ENCODE measurements at places on chromosomes 3 and 15.

GRCh38 chr3:141448606-141449220, 38.1 kb upstream of the RASA2 start:
- DNase-seq, result no peak

DNA sequence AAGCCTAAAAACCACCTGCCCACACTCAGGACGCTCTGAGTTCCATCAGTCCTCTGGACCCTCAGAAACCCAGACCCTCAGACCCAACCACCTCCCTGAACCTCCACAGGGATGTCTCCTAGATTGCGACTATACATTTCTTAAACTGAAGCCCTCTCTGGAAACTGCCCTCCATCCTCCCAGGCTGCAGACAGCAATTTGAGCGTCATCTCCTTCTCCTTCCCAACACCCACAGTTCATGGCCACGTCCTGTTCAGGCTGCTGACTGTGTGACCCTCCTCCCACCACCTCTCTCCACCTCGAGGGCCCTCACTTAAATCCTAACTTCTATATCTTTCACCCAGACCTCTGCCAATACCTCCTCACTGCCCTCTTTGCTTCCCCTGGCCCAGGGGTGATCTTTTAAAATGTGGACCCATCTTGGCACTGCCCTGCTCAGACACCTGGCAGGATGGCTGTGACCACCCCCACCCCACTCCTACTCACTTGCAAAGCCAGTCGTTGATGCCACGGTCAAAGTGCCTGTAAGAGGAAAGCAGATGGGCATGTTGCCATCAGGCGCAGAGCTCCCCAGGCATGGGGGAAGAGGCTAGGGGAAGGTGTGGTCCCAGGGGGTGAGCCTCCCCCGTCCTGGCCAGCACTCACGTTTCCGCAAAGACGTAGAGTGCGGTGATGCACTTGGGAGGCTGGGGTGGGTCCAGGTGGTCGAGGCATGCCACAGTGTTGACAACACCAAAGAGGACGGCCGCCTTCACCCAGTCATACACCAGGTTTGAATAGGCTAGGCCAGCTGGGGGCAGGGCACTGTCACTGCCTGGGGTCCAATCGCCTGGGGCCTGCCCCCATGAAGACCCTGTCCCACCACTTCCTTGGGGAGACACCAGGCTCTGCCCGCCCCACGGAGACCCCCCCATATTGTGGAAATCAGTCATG, 6.0 kb downstream of the HHATL start:
- no peak for DNase-seq

DNA sequence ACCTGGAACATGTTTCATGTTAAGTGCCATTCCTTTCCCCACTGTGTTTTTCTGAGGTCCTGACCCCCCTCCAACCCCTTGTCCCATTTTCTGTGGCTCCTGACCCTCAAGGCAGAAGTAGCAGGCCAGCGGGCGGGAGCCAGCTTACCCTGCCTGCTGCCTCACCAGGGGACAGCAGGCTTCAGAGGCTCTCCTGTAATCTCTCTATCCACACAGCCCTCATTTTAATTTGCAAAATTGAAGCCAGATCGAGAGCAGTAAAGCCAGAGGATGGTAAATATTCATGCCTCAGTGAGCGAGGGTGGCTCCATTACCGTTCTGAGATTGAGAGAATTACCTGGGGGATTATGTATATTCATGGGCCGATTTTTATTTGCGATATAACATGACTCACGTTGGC, 147.6 kb downstream of the DNAJB8 start:
- DNase-seq, result no peak

- DNase-seq, result no peak
Measured at GRCh38 chr3:37053337-37053736, 60.0 kb downstream of the MLH1 start.

- DNase-seq, result no peak
Measured at GRCh38 chr15:45228931-45229330, 23.1 kb upstream of the SLC28A2 start.

- peak; percentile 33 for DNase-seq
Measured at GRCh38 chr3:53109891-53110771, 20.1 kb downstream of the RFT1 start.

GRCh38 chr3:136749091-136749490, 3.1 kb downstream of the STAG1 start:
- DNase-seq, result no peak

- DNase-seq, result no peak
Measured at GRCh38 chr3:18529631-18530030, 104.5 kb upstream of the SATB1 start.

DNA sequence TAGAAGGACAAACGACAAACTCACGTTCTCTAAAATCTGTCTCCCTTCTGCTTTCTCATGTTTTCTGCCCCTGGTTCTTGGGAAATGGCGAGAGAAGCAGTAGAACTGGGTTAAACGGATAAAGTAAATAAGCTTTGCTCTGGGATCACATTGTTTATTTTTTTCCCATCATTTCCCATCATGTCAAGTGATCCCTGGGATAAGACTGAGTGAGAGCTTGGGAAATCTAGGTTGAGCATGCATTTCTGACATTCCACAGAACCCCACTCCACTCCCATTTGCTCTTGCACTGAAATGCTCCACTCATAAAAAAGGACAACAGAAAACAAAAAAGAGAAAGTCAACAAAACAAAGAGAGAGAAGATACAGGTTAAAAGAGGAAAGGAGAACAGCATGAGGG, 69.1 kb downstream of the SEMA6D start:
- no peak for DNase-seq

DNA sequence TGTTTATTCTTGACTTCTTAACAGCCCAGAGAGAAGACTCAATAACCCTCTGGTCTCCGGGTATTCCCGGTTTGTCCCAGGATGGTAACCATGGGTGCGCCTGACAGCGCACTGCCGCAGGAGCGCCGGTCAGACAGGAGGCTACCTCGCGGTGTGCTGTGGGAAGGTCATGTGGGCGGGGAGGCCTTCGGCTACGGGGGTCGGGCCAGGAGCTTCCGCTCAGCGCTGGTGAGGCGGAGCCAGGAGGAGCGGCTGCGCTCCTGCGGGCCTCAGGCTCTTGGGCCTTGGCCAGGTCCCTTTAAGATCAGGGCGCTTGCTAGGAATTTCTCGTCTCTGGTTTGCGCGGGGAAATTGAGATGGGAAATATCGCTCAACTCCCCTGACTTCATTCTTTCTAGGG, 182.3 kb upstream of the NDN start:
- no peak for DNase-seq

DNA sequence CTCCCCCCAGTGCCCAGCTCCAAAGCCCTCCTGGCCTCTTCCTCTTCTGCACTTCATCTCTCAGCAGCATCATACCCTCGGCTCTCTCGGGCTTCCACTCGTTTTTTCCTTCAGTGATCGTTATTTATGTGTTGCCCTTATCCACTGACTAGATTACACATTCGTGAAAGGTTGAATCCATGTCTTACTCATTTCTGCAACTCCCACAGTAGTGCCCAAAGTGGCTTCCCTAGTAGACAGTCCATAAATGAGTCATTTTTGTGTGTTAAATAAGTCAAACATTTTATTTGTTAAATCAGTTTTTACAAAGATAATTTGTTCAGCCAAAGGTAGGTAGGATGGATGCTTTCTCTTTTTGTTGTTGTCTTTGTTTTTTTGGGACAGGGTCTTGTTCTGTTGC, 87.4 kb downstream of the CRTC3 start:
- no peak for DNase-seq

DNA sequence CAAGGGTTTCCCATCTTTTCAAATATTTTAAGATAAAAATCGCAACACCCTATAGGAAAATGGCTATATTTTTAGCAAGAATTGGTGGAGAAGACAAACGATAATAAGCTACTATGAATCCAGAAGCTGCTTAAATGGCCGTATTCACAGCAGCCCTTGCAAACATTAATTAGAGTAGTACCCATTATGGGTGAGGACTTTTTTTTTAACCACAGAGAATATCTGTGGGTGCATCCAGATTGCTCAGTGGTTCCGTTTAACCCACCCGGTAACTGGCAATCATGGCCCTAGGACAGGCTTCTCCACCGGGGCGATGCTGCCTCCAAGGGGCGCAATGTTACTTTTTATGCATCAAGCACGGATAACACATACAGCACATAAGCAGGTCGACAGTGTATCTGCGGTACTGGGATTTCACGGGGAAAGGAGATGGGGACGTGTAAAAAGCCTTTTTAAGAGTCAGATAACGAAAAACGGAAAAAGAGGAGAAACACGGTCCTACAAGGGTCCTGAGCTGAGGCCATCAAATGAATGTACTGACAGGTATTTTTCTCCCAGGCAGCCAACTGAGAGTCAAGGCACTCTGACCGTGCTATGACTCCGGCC, 968 bp upstream of the TMEM266 start:
- no peak for DNase-seq

DNA sequence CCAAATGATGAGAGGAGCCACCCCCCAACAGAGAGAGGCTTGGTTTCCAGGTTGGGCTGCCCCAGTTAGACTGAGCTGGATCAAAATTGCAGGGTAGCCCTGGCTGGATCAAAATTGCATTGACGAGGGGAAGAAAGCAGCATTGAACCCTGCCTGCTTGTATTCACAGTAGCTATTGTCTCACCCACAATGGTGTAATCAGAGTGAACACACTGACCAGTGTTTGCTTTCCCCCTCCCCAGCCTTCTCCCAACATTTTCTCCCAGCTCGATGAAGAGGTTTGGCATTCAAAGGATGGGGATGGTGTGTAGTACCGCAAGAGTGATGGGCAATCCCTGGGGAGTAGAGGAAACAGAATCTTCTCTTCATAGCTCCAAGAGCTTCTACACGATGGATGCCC, 223.8 kb downstream of the ADAMTS9 start:
- DNase-seq, result no peak

GRCh38 chr3:7144697-7145308, 283.9 kb downstream of the GRM7 start:
- DNase-seq, result no peak

DNA sequence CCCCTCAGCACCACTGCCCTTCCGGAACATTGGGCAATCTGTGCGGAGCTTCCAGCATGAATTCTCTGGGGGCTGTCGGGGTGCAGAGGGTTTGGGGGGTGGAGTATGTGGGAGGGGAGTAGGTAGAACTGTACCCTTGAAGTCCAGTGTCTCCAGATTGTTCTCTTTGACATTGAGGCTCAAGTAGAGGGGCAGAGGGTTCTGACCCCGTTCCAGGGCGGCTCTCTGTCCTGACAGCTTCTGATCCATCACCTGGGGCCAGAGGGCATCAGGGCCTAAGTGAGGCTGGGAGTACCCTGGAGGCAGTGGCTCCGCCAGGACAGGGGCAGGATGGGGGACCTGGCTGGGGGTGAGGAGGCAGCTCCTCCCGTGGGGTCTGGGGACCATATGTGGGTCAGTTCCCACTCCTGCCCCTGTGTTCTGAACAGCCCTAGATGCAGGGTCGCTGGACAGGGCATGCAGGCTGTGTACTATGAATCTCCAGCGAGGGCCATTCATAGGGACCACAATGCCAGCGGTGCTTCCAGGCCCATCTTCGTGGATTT, 22.1 kb downstream of the PLA2G4D start:
- DNase-seq, result no peak

- no peak for DNase-seq
Measured at GRCh38 chr3:96869316-96869715, 54.9 kb downstream of the EPHA6 start.

GRCh38 chr3:112781599-112781998, 65.1 kb downstream of the CD200R1L start:
- no peak for DNase-seq

- no peak for DNase-seq
Measured at GRCh38 chr3:36679384-36680200, 84.8 kb downstream of the DCLK3 start.

DNA sequence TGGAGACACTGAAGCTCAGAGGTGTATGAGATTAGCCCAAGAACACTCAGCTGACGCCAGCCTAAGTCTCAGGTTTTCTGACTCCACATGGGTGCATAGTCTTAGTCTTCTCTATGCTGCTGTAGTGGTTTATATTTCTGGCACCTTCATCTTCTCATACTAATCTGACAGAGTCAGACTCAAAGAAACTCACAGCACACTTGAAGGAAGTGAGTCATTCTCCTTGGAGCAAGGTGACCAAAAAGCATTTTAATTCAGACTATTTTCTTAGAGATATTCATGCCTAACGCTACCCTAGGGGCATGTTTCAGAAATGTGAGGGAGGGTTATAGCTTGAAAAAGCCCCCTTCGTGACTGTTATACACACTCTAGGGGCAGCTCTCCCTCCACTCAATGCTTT, 775.3 kb upstream of the ARPP21 start:
- no peak for DNase-seq

GRCh38 chr3:143595456-143596077, 252.7 kb downstream of the SLC9A9 start:
- no peak for DNase-seq

GRCh38 chr3:197491478-197491877, 64.3 kb downstream of the BDH1 start:
- DNase-seq, result no peak

DNA sequence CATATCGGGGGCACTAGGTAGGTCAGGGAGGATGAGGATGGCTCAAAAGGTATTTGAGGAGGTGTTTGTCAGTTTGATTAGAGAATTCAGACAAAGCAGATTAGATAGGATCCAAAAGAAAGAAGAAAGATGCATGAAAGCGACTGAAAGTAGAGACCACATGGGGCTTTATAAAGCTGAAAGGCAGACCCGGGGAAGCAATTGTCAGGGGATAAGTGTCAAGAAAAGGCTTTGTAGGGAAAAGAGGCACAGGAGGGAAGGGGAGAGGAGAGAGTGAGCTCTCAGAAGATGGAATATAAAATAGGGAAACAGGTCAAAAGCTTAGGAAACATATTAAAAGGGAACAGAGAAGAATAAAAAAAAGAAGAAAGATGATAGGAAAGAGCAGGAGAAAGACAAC, 308.2 kb upstream of the RORA start:
- DNase-seq, result no peak

DNA sequence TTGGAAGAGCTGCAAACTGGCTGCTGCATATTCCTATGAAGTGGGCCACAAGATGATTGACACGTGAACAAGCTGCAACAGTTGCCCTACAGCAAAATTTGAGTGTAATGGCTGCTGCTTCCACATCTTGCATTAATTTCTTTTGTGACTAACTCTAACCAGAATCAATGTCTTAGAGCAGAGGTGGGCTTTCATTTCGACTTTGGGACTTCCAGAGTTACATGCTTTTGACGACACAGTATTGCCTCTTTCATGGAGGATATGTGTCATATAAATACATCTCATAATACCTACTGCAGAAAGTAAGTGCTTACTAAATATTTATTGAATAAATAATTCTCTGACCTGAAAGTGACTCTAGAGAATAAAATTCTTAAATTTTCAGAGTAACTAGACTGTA, 340.7 kb upstream of the KCNH8 start:
- DNase-seq, result no peak

DNA sequence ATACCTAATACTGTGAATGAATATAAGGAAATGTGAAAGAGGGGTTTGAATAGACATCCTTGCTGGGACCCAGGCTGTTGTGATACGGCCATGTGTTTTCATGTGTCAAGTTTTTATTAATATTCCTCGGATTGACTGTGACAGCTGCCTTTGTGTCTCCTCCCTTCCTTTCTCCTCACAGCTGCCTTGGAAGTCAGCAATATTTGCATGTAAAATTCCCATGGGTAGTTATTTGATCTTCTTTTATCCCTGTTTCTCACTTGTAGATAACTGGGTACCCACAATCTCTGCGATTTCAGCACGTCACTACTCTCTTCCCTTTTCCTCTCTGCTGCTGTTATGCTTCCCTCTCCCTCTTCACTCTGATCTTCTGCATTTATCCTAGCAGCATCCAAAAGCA, 9.4 kb downstream of the GPR156 start:
- DNase-seq, result no peak
